ENCODE measurements at places on chromosomes 16 and 17.

GRCh38 chr16:70649300-70649699 is 2.9 kb downstream of the IL34 start:
- DNase-seq = no peak

DNA sequence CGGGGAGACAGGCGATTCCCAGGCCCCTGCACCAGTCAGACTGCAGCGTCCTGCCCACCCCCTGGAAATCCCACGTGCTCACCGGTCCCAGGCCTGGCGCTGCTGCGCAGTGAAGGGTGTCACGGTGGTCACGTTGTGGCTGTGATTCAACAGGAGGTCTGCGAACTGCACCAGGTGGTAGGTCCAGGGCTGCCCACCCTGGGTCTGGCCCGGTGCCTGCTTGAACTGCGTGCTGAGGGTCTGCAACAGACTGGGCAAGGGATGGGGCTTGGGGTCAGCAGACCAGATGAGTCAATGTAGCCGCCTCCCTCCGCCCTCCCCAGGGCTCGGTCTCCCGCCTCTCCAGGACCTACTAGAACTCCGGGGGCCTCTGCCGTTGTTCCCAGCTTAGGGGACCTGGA is 7.1 kb downstream of the MYBBP1A start:
- no peak for DNase-seq

DNA sequence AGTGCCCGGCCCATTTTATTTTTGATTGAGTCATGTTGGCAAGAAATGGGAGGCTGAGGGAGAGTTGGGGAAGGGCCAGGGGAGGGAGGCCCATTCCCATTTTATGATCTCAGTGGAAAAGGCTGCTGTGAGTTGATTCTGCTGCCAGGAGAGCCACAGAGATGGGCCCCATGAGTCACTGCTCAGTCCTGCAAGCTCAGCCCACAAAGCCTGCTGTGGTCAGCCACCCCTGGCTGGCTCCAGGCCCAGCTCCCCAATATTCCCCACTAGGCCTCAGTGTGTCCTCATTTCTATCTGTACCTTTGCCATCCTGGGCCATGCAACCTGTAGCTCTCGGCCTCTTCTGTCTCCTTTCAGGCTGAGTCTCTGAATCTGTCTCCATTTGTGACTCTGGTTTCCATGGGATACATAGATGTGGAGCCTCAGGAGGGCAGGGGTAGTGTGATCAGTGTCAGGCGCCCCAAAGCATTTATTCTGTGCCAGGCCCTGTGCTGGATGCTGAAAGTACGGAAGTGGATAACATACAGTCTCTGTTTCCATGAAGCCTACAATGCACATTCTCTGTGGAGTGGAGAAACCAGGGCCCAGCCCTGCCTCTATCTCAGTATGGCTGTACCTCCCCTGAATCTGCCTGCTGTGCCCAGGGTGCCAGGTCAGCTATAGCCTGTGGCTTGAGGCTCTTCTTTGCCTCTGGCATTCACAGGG is 1.9 kb upstream of the PLEKHG4 start:
- no peak for DNase-seq

DNA sequence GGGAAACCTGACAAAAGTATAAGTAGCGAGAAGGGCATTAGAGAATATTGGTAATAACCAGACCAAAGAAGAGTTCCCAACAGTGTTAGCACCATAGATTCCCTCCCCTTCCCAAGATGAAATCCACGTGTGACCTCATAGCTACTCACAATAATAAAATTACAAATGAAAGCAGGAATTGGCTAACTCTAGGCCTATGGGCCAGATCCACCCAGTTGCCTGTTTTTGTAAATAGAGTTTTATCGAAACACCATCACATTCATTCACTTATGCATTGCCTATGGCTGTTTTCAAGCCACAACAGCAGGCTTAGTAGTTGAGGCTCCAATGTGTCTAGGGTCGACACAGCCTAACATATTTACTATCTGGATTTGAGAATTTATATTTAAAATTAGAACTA is 7.8 kb downstream of the CPHXL start:
- no peak for DNase-seq

DNA sequence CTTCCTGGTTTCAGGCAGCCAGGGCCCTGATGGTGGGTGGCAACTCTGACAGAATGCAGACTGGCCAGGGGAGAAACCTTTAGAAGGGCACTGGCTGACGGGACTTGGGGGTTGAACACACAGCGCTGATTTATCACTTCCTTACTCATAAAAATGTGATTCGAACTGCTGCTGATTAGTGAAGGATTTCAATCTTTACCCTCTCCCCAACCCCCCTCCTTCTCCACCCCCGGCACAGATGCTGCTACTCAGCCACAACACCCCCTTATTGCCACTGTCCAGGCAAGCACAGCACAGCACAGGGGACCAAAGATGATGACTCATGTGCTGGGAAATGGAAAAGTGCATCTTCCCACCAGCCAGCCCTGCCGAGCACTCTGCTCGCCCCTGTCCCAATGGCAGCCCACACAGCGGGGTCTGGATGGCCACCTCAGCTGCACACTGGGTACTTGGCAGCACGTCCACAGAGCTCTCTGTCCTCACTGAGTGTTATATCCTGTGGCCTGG is 70.1 kb downstream of the SMG6 start:
- DNase-seq = no peak

DNA sequence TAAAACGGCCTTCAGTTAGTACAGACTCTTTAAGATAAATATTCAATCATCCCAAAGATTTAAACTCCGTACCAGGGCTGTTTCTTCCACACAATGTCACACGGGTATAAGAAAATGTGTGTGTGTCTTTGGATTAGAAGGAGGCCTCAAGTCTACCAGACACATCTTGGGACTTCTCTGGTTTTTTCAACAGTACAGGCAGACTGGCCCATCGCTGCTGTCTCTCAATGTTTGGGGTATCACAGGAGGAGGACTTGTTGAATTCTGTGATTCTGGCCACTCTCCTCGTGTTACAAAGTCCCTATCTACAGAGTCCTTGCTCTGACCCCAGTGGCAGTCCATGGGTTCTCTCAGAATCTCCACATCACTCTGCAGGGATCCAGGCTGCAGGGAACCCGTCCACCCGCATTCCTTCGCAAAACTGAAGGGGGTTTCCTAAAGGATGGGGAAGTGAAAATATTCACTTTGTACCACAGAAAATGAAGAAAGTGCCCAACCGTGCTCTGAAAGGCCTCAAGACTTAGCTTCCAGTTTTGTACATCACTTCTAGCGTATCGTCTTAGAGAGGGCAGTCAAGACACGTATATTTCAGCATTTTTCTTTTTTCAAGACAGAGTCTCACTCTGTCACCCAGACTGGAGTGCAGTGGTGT is 373.2 kb downstream of the NPIPA8 start:
- DNase-seq = no peak

GRCh38 chr17:41665566-41666236 is 23.0 kb upstream of the EIF1 start:
- no peak for DNase-seq

- peak; percentile 78 for DNase-seq
These were observed 55.3 kb downstream of the WDR45B start for GRCh38 chr17:82592767-82593589.

- DNase-seq = no peak
These were observed 181.2 kb downstream of the PARN start for GRCh38 chr16:14448879-14449278.

- DNase-seq = no peak
These were observed 51.5 kb downstream of the OR1D5 start for GRCh38 chr17:3011891-3012290.

- no peak for DNase-seq
These were observed 19.3 kb downstream of the ARHGAP23 start for GRCh38 chr17:38447502-38448085.

DNA sequence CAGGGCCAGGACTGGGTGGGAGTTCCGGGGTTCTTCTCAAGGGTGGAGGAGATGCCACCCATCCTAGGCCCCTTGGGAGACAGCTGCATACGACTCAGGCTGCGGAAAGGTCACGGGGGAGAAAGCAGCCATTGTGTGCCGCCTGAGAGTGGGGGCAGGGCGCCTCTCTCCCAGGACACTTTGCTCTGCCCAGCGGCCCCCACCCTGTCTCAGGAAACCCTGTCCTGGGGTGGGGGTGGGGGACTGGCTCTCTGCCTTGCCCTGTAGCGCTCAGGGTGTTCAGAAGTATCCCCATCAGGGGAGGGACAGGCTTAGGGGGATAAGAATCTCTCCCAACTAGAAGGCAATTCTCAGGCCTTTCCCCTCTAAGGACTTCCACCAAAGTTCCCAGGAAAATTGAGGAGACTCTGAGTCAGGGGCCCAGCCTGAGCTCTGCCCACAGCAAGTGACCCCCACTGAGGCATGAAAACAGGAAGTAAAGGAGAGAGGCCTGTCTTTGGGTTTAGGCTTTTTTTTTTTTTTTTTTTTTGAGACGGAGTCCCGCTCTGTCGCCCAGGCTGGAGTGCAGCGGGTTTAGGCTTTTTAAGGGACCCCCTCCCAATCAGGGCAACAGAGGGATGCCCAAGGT is 4.9 kb downstream of the GIT1 start:
- no peak for DNase-seq

- no peak for DNase-seq
These were observed 15.4 kb upstream of the TMEM92 start for GRCh38 chr17:50258647-50259476.

DNA sequence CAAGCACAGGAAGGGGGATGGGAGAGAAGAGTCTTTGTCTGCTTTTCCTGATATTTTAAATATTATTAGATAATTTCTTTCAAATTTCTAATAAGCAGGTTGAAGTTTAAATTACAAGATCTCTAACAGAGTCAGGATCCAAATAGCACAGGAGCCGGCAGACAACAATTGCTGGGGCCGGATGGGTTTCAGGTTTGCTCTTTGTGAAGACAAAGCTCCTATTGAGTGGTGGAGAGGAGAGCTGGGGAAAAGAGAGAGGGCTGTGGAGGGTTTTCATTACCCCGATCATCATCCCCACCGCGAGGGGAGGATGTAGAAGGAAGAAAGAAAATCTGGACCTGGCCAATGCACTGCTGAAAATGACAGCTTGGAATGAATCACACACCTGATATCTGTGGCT is 197.3 kb downstream of the SOX9 start:
- no peak for DNase-seq

DNA sequence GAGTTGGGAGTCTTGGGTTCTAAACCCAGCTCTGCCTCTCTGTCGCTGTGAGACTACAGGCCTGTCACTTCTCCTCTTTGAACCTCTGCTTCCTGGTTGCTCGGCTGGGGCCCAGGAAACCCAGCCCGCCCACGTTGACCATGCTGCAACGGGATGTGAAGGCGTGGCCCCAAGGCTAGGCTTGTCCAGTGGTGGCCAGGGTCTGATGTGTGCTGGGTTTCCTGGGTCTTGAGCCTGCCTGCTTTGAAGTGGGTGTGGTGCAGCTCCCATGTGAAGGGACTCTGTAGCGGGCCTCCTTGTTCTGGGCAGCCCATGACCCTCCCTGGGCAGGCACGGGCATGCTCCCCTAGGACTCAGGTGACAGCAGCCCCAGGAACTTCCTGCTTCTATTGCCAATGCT is 82.3 kb downstream of the SDR42E1 start:
- no peak for DNase-seq

- DNase-seq = no peak
These were observed 64.3 kb upstream of the BCAR1 start for GRCh38 chr16:75315539-75316306.

DNA sequence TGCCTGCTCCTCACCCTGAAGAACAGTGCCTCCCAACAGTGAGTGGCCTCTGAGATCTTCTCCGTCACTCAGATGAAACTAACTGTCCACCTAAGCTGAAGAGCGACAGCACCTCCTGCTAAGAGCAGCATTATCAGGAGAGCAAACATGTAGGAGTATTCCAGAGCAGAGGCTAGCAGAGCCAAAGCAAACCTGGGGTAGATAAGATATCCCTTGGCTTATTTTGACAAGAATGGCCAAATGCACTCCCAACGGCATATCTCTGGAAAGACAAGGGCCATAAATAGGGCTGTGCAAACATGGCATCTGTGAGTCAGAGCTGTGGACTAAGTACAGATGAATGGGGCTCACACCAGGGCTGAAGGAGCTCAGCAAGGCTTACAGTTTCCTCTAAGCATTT is 96.3 kb downstream of the NDEL1 start:
- DNase-seq = no peak

GRCh38 chr17:82872591-82873520 is 33.0 kb upstream of the ZNF750 start:
- DNase-seq = no peak

GRCh38 chr16:5762362-5762761 is 664.8 kb upstream of the EEF2KMT start:
- no peak for DNase-seq

- no peak for DNase-seq
These were observed 433.9 kb upstream of the MAF start for GRCh38 chr16:80034469-80034826.

DNA sequence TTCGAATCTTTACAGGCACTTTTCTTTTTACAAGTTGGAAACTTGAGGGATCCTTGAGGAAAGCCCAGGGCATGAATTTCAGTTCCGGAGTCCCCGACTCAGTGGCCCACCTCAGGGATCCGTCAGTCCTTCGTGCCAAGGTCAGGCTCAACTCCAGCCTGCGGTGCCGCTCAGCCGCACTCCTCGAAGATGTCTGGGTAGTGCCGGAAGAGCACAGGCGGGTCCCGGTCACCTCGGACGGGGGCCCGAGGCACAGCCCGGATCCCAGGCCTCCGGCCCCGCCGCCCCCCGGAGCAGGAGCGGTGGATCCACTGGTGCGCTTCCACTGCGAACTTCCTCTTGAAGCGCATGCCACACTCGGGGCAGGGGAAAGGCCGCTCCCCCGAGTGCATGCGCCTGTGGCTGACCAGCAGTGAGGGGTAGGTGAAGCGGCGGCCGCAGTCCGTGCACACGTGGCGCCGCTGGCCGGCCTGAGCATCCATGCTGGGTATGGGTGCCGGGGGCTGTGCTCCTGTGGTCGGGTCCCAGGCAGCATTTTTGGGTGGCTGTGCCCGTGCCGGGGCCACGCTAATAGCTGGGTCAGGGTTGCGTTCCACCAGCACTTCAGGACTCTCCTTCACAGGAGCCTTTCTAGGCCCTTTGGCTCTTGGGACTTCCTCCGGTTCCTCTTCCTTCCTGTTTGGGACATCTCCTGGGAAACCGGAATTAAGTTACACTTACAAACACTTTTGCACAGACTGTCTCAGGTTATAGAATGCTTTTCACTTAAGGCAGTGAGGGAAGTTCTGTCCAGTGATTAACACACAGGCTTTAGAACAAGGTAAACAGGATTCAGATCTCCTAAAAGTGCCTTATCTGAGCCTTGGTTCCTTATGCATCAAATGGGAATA is 1.5 kb downstream of the ZNF688 start:
- DNase-seq = no peak

DNA sequence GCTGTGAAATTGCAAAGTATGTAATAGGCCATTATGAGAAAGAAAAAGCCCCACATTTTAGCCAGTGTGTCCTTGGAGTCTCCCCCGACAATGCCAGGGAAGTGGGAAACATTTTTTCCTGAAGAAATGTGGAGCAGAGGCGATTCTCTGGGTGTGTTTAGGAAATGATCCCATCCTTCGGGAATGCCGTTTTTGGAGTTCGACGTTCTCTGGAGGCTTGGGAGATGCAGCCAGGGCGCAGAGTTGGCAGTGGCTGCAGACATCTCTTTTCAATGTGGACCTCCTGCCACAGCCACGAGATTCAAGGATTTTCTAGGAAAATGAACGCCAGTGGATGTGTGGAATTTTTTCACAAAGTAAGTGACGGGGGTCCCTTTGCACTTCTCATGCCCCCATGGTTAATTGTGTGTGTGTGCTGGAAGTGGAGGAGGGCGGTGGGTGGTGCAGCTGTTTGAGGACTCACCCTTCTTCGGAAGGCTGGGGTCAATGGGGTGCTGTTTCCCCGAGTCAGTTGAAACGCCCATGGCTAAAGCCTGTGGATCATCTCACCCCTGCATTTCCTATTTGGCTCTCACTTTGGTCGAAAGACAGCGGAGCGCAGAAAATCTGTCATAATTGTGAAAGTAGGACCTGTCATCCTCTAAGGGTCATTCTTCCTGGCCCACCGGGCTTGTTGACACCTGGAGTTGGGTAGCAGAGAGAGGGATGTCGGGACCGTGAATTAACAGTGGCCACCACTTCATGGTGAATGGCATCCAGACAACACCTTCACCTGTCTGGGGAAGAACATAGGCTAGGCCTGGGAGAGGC is 73.2 kb downstream of the CMIP start:
- DNase-seq = no peak
